ENCODE measurements at places on chromosomes 5 and 9.

GRCh38 chr5:149710575-149710974 lies 19.5 kb upstream of the PPARGC1B start:
- DNase-seq = no peak

DNA sequence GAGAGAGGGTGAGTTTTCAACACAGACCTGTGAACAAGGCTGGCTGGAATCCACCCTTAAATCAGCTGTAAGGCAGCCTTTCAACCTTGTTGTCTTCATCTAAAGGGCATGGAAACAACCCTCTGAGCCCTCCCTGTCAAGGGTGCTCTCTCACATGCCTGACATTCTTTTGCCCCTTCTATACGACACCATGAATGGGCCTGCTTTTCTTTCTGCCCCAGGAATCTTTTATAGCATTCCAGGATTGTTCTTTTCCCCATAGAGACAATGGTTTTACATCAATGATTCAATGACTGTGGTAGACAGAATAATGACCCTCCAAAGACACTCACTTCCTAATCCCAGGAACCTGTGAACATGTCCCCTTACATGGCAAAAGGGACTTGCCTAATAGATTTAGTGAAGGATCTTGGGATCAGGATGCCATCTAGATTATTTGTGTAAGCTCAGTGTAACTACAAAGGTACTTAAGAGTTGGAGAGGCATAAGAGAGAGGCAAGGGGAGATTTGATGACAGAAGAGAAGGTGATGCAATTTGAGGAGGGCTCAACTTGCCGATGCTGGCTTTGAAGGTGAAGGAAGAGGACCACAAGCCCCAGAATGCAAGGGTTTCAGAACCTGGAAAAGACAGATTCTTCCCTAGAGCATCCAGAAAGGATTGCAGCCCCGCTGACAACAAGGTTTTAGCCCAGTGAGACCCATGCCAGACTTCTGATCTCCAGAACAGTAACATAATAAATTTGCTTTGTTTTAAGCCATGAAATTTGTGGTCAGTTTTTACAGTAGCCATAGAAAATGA lies 29.2 kb upstream of the HMHB1 start:
- no peak for DNase-seq

- DNase-seq = no peak
Observed at GRCh38 chr5:106757672-106758071, 913.1 kb downstream of the EFNA5 start.

GRCh38 chr5:178785999-178786398 lies 55.5 kb upstream of the ZNF354A start:
- no peak for DNase-seq

DNA sequence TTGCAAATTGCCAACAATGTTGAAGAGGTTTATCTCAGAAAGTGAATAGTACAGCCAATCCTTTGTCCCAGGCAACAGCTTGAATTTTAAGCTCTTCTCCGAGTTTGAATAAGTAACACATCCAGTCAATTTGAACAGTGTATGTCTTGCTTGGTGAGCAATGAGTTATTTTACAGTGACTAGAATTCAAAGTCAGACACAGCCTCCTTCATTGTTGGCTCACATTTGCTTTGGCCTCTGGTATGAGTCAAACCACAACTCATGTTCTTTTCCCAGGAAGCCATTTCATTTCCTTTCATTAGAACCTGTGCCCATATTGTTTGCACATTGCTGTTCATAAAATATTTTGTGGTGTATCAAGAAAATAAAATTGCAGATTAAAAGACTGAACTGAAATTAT lies 622.0 kb upstream of the DAB2 start:
- no peak for DNase-seq

- DNase-seq = no peak
Observed at GRCh38 chr9:113621309-113621791, 157.8 kb downstream of the RGS3 start.

GRCh38 chr5:133525126-133525525 lies 87.2 kb downstream of the FSTL4 start:
- no peak for DNase-seq

- DNase-seq = no peak
Observed at GRCh38 chr5:132214491-132214890, 13.2 kb downstream of the P4HA2 start.

DNA sequence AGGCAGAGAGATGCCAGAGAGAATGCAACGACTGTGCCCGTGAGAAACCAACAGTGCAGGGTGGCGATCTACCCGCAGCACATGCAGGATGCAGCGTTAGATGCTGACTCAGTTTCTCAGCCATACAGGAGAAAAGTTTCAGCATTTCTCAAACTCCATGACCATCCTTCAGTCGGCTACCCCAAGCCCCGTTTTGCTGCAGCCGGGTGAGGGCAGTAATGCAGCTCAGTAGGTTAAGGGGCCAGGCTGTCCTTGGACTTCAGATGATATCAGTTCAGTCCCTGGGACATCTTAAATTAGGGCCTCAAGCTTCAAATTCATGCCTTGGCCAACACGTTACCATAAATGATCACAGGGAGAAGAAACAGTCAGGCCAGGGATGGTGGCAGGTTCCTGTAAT lies 125.5 kb downstream of the PALM2AKAP2 start:
- no peak for DNase-seq

- DNase-seq = no peak
Observed at GRCh38 chr5:18660511-18660910, 1026.3 kb downstream of the TAF11L14 start.

- DNase-seq = no peak
Observed at GRCh38 chr5:39783756-39784421, 359.1 kb upstream of the DAB2 start.

DNA sequence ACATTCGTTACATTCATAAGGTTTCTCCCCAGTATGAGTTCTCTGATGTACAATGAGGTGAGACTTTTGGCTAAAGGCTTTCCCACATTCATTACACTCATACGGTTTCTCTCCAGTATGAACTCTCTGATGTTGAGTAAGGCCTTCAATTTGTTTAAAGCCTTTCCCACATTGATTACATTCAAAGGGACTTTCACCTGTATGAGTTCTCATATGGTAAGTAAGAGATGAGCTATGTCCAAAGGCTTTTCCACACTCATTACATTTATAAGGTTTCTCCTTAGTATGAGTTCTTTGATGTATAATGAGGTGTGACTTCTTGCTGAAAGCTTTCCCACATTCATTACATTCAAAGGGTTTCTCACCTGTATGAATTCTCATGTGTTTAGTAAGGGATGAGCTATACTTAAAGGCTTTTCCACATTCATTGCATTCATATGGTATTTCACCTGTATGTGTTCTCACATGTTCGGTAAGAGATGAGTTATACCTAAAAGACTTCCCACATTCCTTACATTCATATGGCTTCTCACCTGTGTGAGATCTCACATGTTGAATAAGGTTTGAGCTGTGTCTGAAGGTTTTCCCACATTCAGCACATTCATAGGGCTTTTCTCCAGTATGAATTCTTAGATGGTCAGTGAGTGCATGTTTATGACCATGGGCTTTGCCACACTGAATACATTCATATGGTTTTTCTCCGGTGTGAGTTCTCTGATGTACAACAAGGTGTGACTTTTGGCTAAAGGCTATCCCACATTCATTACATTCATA lies 13.5 kb downstream of the ZFP37 start:
- DNase-seq = no peak

- no peak for DNase-seq
Observed at GRCh38 chr9:109597496-109597895, 99.4 kb upstream of the PTPN3 start.

GRCh38 chr5:1504617-1505016 lies 19.1 kb downstream of the LPCAT1 start:
- no peak for DNase-seq

DNA sequence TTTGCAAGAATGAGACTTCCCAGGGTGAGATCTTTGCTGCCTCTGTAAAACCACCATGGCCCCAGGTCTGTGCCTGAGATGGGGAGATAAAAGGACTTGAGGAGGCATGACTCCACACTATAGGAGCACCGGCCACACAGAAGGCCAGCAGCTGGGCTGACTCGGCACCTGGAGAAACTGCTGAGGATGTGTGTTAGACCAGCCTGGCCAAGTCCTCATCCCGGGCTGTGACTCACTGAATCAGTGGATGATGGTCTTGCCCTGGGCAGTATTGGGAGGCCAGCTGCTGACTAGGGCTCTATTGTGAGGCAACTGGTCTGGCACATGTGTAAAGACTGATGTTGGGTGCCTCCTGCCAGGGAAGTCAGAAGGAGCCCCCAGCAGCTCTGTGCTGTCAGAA lies 286.2 kb downstream of the ACTL7B start:
- DNase-seq = no peak

- no peak for DNase-seq
Observed at GRCh38 chr9:70746760-70747159, 332.3 kb upstream of the KLF9 start.

GRCh38 chr5:135873831-135874230 lies 21.8 kb downstream of the IL9 start:
- no peak for DNase-seq

GRCh38 chr5:76717222-76718083 lies 1.5 kb downstream of the F2R start:
- no peak for DNase-seq

Data from stimulated activated CD8-positive, alpha-beta memory T cell treated with anti-CD3 and anti-CD28 coated beads, Interleukin-4, amount 100 ng/mL, for 1 hour (primary cell).